ENCODE measurements at places on chromosomes 7 and 10.

DNA sequence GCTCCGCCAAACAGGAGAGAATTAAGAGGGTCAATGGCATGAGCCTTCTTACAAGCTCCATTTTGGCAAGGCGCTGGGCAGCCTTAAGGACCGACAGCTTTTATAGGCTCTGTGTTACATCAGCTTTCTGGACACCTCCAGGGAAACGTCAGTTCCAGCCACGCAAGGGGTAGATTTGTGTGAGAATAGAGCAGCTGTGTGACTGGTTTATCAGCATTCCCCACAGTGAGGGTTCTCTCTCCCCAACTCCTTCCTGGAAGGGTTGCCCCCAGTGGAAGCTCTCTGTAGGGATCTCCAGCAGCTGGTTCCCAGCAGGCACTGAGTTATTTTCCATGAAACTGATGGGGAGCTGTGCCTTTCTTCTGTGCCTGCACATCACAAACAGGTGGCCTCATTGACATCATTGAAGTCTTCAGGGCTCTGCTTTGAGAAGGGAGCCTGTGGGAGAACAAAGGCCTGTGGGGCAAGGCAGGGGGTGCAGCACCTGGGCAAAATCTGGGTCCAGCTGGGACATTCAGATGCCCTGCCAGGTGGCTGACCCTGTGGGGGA, at the start of gene CUZD1:
TSS of gene CUZD1 (minus strand) at position 75 of the 550 bp plus-strand sequence. CDS start at position 61, 14 bp downstream.
- DNase-seq: no peak

DNA sequence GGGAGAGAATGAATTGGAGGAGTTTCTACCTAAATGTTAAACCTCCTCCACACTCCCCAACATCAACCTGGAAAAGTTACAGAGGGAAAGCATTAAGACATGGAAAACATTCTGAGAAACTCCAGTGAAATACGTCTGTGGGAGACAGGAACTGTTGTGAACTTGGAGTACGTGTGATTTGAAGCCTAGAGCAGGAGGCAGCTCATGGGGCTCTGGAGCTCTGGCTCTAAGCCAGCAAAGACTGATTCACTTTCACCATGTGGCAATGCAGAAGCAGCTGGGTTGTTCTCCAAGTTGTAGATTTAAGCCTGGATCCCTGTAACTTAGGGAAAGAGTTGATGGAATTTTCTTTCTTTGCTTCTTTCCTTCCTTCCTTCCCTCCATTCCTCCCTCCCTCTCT, 503.2 kb downstream of the NRG3 start:
- DNase-seq: peak; percentile 76

DNA sequence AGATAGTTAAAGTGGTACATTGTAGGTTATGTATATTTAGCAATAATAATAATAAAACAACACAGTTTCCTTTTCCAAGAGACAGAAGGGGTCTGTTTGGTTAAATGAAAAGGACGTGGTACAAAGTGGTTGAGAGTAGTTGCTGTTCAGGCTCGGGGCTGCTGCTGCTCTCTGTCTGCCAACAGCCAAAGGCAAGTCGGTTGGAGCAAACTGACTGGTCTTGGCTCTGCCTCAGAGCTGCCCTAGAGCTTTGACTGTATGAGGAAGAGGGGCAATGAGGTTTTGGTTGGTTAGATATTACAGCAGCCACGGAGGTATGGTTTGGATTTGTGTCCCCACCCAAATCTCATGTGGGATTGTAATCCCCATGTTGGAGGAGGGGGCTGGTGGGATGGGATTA, 95.3 kb downstream of the CACNB2 start:
- no peak for DNase-seq

- no peak for DNase-seq
These were observed 21.3 kb upstream of the SPOCK2 start for GRCh38 chr10:72109636-72110157.

GRCh38 chr10:510415-510881, 179.0 kb downstream of the DIP2C start:
- no peak for DNase-seq

DNA sequence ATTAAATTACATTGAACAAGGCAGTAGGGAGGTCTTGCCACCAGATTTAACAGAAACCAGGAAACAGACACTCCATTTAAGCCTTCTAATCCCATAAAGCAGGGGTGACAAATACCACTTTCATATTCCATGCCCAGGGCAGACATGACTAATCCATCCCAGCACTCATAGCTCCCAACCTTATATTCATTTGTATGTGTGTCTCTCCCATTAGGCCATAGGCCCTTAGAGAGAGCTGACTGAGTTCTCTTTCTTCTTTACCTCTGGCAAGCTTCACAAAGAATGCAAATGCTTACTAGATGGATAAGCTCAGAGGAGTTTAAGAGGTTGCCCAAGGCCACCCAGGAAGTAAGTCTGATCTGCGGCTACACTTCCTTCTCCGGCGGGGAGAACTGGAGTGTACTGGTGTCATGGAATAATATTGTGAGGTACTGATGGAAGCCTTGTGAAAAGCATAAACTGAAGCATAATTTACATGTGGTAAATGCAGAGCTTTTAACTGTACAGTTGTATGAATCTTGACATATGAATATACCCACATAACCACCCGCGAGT, 239.7 kb upstream of the HABP2 start:
- DNase-seq: peak; percentile 11

DNA sequence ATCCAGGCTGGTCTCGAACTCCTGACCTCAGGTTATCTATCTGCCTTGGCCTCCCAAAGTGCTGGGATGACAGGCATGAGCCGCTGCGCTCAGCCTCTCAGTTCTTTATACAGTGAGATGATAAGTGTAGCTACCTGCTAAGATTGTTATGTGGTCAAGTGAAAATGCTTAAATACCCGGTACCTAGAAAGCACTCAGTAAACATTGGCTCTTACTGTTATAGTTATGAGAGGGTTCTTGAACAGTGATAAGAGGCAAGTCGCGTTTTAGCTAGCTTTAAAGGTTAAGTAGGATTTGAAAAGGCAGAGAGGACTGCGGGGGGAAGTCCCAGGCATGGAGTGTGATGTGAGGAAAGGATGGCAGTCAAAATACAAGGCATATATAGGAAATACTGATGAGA, 4.5 kb downstream of the ZKSCAN1 start:
- no peak for DNase-seq

GRCh38 chr10:5544216-5544805, 19.6 kb downstream of the CALML3 start:
- no peak for DNase-seq

DNA sequence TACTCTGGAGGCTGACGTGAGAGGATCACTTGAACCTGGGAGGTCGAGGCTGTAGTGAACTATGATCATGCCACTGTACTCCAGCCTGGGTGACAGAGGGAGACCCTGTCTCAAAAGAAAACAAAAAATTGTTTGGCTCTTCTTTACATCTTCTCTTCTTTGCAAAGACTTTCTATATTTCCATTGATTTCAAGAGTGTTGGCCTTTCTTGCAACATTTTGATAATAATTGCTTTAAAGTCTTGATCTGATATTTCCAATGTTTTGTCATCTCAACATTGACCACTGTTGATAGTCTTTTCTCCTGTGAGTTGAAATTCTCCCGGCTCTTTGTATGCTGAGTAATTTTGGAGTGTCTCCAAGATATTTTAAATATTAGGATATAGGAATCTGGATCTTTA, 17.8 kb upstream of the CLDN4 start:
- DNase-seq: peak; percentile 25

- DNase-seq: no peak
These were observed 19.0 kb downstream of the FAM53B start for GRCh38 chr10:124725171-124725631.

GRCh38 chr7:4670791-4671190, 11.3 kb upstream of the FOXK1 start:
- DNase-seq: no peak

DNA sequence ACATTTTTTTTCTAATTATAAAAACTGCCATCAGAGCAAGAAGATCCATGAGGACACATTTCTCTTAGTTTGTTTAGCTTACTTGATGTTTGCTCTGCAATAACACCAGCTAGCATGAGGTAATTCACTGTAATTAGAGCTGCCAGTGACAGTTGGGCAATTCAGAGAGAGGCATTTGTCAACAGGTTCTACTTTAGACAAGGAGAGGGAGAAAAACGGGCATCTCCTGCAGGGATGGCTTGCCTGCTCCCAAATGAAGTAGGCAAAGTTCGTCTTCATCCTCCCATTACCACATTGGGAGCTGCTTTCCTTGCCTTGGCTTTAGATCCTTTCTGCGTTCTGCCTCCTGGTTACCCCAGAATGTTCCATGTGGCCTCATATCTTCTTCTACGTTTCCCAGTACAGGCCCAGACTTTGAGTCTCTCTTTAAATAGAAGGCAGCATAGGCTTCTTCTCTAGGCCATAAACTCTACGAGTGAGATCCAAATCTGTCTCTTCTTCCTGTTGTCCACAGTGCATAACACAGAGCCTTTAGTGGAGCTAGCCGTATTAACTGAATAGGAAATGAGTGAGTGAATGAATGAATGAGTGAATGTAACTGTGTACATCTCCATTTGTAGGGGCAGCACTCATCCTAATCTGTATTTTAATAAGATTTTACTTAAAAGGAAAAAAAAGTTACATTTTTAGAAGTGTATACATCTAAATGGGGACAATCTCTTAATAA, 21.2 kb downstream of the ASB15 start:
- DNase-seq: no peak

- DNase-seq: no peak
These were observed 46.7 kb downstream of the TFAM start for GRCh38 chr10:58431903-58432302.

- no peak for DNase-seq
These were observed 813 bp upstream of the MTURN start for GRCh38 chr7:30133736-30134610.

DNA sequence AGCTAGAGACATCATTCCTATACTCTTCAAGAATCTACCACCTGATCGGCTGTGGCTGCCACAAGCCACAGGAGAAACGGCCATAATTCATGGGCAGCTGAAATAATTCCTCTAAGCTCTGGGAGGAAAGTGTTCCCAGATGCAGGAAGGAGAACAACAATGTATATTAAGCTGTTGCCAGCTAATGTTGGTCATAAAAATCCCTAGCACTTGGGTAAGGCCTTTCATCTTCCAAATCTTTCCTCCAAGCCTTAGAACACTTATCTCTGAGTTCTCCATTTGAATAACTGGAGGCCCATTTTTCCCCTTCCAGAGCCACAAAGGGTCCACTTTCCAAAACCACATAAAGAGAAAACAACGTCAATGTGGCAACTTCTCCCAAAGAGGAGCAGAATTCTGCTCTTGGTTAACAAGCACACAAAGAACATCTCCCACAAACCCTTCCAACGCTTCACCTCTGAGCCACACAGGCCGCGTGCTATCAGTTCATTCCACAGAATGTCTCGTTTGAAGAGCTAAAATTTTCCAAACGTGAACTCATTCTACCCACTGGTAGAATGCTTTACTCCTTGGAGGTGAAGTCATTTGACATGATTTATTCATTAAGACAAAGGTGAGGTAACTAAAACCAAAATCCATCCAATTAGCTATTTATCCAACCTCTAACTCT, 11.2 kb downstream of the KCNMA1 start:
- DNase-seq: peak; percentile 65

- peak; percentile 86 for DNase-seq
These were observed 141.4 kb downstream of the KIAA1217 start for GRCh38 chr10:24350070-24350921.

DNA sequence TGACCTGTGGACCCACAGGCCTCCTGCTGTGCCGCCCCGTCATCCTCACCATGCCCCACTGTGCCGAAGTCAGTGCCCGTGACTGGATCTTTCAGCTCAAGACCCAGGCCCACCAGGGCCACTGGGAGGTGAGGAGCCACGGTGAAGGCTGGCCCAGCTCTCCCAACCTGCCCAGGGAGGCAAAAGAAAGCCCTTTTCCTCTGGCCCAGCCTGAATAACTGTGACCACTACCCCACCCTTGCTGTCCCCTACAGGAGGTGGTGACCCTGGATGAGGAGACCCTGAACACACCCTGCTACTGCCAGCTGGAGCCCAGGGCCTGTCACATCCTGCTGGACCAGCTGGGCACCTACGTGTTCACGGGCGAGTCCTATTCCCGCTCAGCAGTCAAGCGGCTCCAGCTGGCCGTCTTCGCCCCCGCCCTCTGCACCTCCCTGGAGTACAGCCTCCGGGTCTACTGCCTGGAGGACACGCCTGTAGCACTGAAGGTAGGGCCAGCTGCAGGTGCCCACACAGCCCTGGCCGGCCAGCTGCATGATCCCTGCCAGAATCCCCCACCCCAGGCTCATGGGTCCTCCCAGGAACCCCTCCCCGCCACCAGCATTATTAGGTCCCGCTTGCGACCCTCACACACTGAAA, 25.5 kb upstream of the SLC29A3 start:
- no peak for DNase-seq

- no peak for DNase-seq
These were observed 36.9 kb downstream of the NAMPT start for GRCh38 chr7:106247841-106248240.

GRCh38 chr10:42753126-42753506, 29.5 kb upstream of the BMS1 start:
- DNase-seq: peak; percentile 69

GRCh38 chr10:15464381-15464780, 93.3 kb upstream of the FAM171A1 start:
- DNase-seq: peak; percentile 57

DNA sequence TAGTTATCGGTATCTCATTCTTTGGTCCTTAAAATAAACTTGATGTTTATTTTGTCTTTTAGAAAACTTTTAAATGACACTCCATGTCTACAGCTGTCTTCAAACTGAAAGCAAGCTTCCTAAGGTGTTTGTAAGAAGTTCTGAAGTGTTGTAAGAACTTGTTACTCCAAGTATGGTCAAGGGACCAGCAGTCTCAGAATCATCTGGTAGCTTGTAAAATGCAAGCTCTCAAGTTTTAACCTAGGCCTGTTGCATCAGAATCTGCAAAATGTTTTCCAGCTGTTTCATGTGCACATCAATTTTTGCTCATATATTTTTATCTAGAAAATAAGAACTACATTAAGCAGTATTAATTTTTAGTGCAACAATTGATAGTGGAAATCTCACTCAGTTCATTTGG, 104.1 kb downstream of the THSD7A start:
- DNase-seq: no peak

DNA sequence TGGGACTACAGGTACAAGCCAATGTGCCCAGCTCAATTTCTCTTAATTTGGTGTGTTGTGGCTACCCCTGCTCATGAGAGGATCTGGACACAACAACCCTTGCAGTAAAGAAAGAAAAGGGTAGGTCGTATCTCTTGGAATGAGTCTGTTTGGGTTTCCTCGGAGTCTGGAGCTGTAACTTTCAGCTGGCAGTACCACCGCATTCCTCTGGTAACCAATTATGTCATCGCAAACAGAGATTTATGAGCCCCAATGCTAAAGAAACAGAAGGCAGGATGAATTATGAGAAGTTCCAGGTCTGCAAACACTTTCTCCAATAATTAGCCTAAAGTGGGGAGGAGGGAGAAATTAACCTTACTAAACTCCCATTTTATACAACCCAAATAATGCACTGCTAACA, 186.6 kb upstream of the NRP1 start:
- peak; percentile 66 for DNase-seq

GRCh38 chr7:112212571-112212970, 6.1 kb downstream of the ZNF277 start:
- peak; percentile 36 for DNase-seq

- no peak for DNase-seq
These were observed 24.7 kb upstream of the ZNF862 start for GRCh38 chr7:149813254-149814035.
